ENCODE measurements at places on chromosomes 5 and 9.

- DNase-seq: no peak
Observed at GRCh38 chr9:121386442-121387175, 16.6 kb upstream of the STOM start.

DNA sequence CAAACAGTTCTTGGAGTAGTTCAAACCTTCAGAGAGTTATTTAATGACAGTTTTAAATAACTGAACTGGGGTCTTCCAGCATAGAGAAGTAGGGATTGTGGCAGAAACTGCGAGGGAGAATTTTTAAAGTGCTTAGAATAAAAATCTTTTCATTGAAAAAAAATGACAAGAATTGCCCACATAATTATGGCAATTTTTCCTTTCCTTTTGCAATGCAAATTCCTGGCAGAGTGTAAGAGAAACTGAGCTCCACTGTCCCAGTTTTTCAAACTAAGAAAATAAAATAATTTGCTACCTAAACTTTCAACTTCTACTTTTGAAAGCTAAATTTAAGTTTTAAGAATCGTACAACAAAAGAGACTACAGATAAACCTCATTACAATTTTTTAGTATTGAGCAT lies 2.3 kb upstream of the PTGER4 start:
- no peak for DNase-seq

DNA sequence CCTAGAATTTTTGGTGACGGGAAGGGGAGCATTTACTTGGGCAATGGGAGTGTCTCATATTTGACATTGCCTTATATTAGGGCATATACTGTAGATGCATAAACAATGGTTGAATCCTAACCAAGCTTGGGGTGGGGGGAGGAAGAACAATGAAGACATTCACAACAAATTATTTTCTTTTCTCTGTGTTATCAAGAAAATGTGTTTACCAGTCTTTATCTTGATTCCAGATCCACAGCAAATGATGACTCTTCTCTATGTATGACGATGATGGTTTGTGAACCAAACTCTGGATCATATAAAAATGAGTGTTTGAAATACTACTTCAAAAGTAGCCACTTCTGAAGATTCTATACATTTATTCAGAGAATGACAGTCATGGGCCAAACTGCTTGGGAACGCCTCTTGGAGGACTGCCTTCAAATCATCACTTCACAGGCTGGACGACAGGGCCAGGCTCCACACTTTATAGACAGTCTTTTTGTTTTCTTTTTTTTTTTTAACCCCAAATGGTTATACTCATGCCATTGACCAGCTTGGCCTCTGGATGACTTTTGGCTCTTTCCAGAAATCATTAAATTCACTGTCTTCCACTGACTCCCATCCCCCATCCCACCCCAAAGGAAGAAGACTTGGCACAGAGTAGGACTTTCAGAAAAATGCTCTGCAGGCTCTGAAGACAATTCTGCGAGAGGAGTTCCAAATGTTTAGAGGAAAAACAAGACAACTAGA lies 123.8 kb upstream of the LIFR start:
- no peak for DNase-seq

GRCh38 chr5:121862801-121863200 lies 11.1 kb downstream of the FTMT start:
- no peak for DNase-seq

GRCh38 chr5:8363138-8363537 lies 494.2 kb downstream of the MTRR start:
- no peak for DNase-seq

- DNase-seq: no peak
Observed at GRCh38 chr5:103910011-103910410, 347.4 kb upstream of the NUDT12 start.

DNA sequence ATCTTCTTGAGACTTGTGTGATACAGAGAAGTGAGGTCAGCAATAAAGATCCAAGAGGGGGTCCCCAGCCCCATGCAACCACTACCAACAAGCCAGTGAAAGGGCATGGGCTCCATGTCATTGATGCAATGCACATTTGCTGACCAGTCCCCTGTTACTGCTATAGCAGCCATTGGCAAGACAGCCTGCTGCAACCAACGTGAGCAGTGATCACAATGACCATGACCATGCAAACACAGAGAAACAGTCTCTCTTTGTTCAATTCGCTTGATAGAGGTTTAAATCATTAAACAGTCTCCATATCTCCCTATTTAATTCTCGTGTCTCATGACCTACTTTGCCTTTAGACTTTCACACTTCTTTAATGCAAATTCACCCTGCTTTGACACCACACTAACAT lies 30.0 kb upstream of the FOXB2 start:
- DNase-seq: no peak

DNA sequence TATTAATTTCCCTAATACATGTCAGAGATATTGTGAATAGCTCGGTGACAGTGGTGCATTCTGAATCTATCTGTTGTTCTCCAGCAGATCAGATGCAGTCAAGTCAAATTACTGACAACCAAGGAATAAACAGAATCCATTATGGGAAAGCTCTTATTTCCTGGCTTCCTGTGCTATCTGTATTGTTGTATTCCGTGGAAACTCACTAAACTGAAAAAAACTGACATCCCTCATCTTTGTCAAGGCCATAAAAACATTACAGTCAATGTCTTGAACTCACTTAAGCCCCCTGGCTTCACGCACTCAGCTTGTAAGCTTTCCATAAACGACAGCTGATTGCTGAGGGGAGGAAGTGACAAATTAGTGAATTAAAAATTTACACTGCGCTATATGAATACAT lies 245.9 kb downstream of the CTNND2 start:
- no peak for DNase-seq

Data from LoVo (cell line).